ENCODE measurements at places on chromosomes 5 and 9.
A peak's percentile ranks its signal among the peaks of the same experiment; 100 is the strongest.

DNA sequence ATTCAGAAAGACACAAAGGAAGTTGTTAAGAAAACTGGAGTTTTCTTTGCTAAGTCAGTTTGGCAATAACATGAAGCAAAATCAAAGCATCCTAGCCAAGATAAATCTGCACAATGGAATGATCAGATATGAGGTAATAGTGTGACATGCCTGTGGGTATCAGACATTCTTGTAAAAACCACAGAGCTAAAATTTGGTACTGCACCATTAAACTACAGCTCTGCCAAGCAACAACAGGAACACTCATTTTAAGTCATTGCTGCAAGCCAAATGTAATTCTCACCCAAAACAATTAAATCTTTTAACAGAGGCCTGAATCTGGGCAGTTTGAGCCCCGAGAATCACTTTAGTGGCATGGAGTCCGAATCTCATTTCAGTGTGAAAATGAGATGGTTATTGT, 96.6 kb downstream of the VCAN start:
- DNase-seq = no peak

DNA sequence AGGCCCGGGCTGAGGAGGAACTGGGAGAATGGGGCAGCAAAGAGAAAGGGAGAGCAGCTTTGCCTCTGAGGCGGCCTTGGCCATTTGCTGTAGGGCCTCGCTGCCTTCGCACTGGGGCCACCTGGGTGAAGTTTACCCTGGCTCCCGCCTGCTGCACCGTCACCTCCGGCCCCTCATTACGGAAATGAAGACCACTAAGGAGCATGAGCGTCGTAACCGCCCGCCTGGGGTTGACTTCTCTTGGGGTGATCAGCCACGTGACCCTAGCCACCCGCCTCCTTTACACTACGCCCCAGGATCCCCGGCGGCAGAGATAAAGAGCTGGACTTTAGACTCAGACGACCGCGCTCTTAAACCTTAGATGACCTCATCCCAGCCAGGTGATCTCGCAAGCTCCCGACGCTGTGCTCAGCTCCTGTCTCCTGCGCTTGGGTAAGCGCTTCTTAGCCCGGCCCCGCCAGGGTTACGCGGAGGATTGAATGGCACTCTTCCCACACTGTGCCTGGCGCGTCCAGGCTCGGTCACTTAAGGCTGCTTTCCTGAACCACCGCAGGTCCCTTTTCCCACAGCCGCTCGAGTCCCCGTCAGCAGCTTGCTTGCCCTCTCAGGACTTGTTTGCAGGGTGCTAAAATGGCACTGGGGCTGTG, 107.9 kb upstream of the LARP1 start:
- peak; percentile 77 for DNase-seq

GRCh38 chr5:130243641-130244040, 339.4 kb downstream of the CHSY3 start:
- DNase-seq = no peak

- DNase-seq = no peak
These were observed 643.9 kb upstream of the ZNF608 start for GRCh38 chr5:125390326-125390725.

GRCh38 chr9:30301271-30301963, 2083.0 kb upstream of the ACO1 start:
- DNase-seq = no peak

- no peak for DNase-seq
These were observed 136.5 kb downstream of the KIF4B start for GRCh38 chr5:155150012-155150411.

DNA sequence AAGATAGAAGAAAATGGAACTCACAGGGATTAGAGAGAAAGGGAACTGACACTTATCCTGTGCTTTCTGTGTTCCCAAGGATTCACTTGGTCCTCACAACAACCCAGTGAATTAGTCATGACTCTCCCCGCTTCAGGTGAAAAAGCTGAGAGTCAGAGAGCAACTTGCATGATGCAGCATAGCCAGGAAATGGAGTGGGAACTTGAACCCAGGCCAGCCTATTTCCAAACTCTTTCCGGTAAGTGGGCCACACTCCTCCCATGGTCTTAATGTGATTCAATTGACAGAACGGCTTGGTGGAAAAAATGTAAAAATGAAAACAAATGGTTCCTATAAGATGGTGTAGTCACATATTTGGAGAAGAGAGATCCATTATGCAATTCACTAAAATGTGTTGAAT, 45.9 kb upstream of the CEMIP2 start:
- no peak for DNase-seq

GRCh38 chr9:4266602-4267001, 33.3 kb downstream of the GLIS3 start:
- DNase-seq = no peak

GRCh38 chr9:80797831-80798688, 891.3 kb downstream of the TLE1 start:
- DNase-seq = no peak

DNA sequence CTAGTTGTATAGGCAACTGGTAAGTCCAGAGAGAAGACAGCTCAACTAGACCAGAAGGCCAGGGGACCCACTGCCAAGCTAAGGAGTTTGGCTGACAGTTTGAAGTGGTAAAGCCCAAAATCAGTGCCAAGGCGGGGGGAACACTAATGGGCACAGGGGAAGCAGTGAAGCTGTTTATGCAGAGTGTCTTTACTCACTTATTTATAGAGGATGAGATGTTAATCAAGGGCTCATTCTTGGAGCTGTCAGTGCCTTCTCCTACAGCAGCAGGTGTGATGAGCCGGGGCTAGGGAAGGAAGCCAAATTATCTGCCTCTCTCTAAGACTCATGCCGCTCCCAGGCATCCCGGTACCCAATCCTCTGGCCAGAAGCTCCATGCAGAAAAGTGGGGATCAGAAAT, 75.2 kb upstream of the GALNT10 start:
- no peak for DNase-seq

DNA sequence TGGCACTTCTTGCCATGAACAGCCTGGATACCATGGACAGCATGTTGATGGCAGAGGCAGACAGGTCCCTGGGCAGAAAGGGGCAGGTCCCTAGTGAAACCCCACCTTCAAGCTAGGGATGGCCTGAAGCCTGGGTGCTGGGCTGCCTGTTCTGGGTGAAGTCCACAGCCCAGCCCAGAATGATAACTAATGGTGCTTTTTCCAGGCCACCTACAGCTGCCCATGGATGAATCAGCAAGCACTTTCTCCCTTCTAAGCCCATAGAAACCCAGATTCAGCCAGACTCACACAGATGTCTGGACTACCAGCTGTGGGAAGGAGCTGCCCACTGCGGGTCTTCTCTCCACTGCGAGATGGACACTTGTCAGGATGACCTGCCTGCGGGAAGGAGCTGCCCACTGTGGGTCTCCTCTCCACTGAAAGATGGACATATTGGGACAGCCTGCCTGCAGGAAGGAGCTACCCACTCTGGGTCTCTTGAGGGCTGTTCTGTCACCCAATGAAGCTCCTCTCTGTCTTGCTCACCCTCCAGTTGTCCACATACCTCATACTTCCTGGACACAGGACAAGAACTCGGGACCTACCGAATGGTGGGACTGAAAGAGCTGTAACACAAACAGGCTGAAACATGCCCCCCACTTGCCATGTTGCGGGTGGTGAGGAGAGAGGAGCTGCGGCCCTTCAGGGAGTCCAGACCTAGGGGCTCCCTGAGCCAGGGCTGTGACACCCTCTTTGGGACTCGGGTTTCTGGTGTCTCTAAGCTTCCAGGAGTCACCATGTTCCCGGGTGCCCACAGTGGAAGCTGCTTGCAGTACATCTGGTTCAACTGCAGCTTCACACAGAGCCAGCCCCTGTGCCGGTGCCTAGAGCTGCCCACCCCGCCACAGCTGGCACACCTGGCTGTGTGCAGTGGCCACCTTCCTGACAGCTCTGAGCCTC, 60.7 kb upstream of the SYNPO start:
- no peak for DNase-seq

DNA sequence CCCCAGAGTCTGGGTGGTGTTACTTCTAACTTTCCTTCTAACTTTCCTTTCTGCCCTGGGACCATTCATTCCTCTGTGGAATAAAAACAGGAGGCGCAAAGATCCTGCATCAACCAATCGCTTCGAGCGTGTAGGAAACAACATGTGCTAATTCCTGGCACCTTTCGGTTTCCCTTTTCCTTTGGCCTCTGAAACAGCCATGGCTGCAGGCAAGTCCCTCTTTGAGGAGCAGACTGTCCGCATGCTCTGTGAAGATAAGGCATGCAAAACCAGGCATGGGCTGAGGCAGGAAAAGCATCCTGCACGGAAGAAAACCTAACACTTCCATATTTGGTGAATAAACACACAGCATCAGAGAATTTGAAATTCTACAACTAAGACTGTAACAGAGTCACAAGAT, 128.3 kb downstream of the HSD17B3 start:
- DNase-seq = no peak

- DNase-seq = no peak
These were observed 14.2 kb upstream of the PHF2 start for GRCh38 chr9:93562157-93562556.

- DNase-seq = no peak
These were observed 2.6 kb downstream of the CDK9 start for GRCh38 chr9:127788337-127789011.

DNA sequence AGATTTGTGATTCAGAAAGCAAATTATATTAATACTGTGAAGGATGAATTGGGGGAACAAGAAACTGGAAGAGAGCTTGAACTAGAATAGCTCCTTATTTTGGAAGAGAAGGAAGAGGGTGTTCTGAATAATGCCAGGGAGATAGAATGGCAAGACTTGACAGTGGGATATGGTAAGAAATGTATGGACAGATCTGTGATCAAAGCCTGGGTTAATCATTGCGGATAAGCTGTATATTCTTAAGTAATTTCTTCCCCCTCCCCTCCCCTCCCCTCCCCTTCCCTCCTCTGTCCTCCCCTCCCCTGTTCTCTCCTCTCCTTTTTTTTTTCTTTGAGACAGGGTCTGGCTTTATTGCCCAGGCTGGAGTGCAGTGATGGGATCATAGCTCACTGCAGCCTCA, 10.1 kb upstream of the IL6ST start:
- DNase-seq = no peak

DNA sequence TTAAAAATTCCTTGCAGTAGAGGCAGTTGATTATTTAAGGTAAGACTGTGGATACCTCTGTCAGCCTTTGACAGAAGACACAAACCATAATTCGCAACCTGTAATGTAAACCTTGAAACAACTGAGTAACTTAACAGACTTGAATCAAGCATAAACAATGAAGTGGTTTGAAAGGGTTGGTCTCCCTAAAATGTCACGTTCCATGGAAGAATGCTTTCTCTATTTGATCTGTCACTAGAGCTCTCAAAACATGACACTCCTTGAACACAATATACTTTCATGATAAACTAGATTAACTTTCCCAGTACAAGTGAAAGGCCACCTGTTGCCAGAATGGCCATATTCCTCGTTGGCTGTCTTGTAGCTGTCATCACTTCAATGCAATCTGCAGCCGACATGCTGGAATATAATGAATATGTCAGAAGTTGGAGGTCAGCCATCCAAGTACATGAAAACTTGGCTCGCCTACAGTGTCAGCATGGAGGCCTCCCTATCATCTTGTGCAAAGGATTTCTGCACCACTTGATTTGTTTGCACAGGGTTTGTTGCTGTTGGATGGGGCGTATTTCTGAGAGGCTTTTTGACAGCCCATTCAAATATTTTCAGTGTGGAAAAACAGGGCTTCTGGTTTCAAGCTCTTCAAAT, 228.0 kb downstream of the TLE4 start:
- DNase-seq = peak; percentile 45

All from lower lobe of right lung (tissue), 2 donors.